ENCODE measurements at places on chromosomes 5 and 9.

- no peak for DNase-seq
Observed at GRCh38 chr5:90949469-90950358, 391.1 kb downstream of the ADGRV1 start.

GRCh38 chr5:171776770-171777759 is 8.6 kb upstream of the SMIM23 start:
- no peak for DNase-seq

DNA sequence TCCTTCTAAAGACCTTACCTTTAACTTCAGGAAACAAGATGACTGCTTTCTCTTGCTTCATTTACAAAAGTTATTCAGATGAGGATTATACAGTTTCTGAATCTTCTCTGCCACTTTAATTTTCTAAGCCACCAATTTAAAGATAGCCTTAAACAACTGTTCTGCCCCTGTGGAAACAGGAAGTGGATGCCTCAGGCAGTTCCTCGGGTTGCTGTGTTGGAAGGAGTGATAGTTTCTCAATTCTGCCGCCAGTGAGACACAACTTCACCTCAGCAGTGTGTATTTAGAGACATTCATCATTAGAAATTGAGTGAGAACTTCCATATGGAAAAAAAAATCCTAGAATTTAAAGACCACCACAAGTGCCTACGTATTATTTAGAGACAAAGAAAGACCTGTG is 475.1 kb upstream of the WWC1 start:
- DNase-seq: no peak

- DNase-seq: no peak
Observed at GRCh38 chr5:96562614-96563013, 99.6 kb upstream of the CAST start.

DNA sequence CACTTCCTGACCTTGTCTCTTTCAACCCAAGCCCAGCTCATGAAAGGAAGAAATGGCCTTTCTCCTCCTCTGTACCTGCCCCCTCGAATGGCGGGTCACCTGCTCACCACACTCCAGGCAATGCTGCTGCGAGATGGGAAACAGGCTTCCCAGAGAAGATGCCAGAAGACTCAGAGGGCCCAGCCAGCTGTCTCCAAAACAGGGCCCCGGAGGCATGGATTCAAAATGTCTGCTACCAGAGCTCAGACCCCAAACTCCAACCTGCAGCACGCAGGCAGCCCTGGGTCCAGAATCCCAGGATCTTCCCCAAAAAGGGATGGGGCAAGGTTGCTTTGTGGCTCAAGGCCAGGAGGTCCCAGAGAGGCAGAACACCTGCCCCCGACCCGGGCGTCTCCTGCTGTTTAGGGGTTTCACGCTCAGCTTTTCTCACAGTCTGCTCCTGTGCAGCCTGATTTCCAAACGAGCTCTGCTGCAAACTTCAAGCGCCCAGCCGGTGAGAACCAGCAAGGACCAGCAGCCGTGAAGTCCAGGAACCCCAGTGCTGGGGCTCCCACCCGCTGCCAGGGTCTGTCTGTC is 42.5 kb downstream of the VAV2 start:
- no peak for DNase-seq

Measured in activated naive CD4-positive, alpha-beta T cell treated with anti-CD3 and anti-CD28 coated beads, Interleukin-2, amount 50 U/mL, for 72 hours (primary cell).